ENCODE measurements at places on chromosomes 5 and 9.

GRCh38 chr9:89880161-89880560, 275.3 kb downstream of the GADD45G start:
- DNase-seq, result no peak

DNA sequence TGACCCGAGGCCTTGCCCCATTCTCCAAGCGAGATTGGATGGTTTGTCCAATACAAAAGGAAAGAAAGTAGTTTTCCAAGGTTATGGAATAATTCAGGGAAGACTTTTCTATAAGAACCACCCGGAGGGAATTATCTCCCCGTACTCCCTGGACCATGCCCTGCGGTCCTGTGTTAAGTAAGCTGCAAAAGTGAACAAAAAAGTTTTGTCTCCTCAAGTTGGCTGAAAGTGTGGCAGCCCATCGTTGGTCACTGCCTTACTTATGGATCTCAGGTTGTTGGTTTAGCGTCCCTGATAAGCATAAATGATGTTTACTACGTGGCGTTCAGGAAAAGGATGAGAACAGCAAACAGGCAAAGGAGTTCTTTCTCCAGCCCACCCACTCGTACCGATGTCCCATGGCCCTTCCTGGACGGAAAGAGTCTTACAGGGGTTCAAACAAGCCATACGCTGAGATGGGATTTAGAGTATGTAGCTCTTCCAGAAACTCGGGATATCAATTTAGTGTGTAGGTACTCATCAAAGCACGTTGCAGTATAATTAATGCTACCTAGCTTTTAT, 413 bp upstream of the AUH start:
- DNase-seq, result no peak

GRCh38 chr9:84702471-84702870, 32.9 kb downstream of the NTRK2 start:
- DNase-seq, result no peak

DNA sequence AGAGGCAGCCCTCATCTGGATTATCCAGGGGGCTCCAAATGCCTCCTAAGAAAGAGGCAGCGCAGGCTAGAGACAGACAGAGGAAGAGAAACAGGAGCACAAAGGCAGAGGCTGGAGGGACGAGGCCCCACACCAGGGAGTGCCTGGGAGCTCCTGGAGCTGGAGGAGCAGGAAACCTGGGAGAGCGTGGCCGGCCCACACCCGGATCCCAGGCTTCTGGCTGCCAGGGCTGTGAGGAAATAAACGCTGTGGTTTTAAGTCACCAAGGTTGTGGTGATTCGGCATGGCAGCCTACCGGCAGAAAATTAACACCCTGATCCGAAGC, 165.5 kb downstream of the OLFM1 start:
- DNase-seq, result no peak

DNA sequence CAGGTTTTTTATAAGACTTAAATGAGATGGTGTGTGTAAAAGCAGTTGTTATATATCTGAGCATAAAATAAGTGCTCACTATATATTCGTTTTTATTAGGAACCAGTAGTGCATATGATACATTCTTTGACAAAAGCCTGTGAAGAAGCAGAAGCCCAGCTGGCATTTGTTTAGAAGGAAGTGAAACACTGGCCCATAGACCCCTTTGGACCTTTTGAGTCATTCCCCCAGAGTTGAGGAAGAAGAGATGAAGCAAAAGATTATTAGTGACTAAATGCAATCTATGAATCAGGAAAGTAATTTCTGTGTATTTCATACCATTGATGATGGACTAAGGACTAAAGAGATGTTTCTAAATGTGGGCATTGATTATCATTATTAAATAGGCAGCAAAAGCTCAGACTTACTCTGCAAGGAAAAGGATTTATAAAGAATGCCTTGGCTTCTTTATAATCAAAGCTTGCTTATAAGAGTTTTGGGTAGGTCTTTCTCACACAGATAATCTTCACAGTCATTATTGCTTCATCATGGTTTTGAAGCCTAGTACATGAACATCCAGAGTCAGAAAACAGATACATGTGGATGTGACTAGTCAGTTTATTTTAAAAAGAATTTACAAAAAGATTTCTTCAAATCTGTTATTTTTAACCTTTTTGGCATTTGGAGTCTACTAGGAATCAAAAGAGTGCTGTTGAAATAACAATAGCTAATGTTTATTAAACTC, 16.9 kb upstream of the FER start:
- DNase-seq, result no peak

DNA sequence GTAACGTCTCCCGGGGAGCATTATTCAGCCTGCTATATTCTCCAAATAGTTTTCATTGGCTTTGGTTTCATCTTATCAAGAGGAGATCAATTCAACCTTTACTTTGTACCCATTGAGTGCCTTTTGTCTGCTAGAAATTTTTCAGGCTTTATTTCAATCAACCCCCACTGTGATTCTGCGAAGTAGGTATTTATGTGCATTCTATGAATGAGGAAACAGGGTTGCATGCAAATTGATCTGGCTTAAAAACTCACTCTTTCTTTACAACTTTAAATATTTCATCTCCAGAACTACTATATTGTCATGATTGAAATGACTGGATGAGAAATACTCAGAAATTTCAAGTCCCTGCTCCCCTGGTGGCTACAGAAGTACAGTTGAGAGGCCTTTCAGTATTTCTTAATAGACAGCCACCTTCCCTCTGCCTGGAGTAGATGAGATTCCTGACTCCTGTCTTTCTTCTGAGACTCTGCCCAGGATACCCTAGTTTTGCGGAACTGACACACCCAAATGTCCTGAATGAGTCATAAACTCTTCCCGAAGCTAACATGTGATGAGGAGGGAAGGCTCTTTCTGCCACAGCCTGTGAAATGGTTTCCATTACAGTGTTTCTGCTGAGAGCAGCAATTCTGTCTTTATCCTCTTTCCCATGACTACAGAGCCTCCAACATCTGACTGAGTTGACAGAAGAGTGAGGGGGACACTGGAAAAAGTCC, 52.6 kb upstream of the TNC start:
- no peak for DNase-seq

DNA sequence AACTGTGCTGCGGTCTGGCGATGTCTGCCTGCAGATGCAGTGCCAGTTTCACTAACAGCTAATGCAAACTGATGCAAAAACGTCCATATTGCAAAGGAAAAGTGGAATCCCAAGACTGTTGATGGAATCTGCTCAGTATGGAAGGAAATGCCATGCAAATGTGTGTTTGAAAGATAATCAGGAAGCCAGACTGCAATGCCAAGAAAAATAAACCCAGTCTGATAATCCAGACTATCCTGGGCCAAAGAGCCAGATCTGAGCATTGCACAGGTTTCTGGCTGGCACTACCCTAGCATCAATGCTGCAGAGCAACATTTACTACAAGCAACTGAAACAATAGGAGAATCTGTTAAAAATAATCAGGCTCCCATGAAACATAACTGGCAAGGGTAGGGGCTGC, 130.3 kb downstream of the FSTL4 start:
- DNase-seq, result no peak

DNA sequence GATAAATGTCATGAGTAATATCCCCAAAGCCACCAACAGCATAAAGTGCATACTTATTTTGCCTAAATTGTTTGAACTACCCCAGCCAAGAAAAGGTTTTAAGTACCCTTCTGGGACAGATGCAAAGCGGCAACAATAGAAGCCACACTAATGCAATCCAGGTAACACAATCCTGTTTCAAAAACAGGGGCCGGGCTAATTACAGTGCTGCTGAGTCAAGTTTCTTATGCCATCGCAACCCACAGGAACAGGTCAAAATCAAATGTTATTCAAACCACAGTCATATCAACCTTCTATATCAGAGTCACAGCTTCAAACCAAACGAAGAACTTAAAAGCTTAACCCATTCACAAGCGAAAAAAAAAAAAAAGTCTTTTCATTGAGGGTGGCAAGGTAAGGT, 28.3 kb downstream of the EBF1 start:
- no peak for DNase-seq

- no peak for DNase-seq
Observed at GRCh38 chr5:17182494-17182893, 34.9 kb upstream of the BASP1 start.

Data from T-helper 2 cell (primary cell).